Left lobe of liver (tissue), 2 donors: ENCODE measurements at places on chromosomes 12 and 14.

DNA sequence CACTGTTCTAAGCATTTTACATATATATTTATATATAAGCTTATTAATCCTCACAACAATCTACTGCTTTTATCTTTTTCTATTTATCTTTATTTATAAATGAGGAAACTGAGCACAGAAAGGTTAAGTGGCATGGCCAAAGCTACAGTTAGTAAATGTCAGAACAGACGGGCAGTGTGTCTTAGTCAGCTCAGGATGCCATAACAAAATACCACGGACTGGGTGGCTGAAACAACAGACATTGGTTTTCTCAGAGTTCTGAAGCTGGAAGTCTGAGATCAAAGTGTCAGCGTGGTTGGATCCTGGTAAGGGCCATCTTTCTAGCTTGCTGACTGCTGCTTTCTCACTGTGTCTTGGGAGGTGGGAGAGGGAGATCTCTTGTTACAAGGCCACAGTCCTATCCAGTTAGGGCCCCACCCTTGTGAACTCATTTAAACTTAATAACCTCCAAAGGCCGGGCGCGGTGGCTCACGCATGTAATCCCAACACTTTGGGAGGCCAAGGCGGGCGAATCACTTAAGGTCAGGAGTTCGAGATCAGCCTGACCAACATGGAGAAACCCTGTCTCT is 19.8 kb downstream of the RPGRIP1 start:
- DNase-seq = no peak

DNA sequence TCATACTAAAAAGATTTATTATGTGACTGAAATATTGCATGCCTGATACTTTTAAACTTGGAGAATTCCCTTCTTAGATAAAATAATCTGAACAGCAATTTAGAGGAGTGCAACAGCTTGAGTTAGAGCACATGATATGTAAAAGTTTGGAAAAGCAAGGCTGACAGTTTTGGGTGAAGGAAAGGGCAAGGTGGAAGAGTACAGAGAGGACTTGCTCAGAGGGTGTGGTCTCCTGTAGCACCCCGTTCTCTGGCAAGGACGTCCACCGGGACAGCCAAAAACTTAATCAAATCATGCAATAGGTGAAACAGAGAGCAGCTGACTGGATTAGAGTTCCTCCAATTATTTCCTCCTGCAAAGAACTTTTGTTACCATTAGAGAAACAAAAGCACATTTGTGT is 65.2 kb upstream of the PDZRN4 start:
- DNase-seq = no peak

GRCh38 chr14:99509871-99510555 is 28.8 kb downstream of the CCNK start:
- no peak for DNase-seq

- DNase-seq = no peak
These were observed 33.8 kb downstream of the ZFHX2 start for GRCh38 chr14:23517650-23518326.

DNA sequence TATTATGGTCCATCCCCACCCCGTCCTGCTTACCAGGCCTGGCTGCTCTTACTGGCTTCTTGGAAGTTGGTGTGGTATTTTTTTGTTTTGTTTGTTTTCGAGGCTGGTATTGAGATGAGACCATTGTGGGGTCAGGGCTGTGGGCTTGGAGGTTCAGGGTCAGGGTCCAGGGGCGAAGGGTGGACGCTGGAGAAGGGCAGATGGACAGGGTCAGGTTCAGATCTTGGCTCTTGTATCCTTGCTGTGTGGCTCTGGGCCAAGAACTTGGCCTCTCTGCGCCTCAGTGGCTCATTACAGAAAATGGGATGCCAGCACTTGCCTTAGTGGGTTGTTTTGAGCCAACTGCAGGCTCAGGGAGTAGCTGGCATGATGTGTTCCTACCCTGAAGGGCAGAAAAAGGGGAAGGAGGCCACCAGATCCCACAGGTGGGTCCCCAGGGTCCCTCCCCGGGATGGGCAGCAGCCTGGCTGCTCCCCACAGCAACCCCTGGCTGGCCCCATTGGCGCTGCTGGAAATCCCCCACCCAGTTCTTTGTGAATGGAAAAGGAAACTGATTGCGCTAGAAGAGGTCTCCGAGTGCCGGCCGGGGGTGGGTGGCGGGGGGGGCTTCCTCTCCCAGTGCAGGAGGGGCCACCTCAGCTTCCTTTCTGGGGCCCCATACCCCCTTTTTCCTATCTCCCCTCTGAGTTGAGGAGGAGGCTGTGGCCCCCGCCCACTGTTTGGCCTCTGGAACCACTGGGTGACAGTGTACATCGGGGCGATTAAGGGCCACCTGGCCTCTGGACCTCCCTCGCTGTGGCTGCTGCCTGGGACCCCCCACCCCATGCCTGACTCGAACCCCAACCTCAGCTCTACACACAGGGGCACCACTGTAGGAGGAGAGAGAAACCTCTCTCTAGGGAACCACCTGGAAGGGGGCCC is 25.0 kb downstream of the SH2B3 start:
- peak; percentile 77 for DNase-seq

DNA sequence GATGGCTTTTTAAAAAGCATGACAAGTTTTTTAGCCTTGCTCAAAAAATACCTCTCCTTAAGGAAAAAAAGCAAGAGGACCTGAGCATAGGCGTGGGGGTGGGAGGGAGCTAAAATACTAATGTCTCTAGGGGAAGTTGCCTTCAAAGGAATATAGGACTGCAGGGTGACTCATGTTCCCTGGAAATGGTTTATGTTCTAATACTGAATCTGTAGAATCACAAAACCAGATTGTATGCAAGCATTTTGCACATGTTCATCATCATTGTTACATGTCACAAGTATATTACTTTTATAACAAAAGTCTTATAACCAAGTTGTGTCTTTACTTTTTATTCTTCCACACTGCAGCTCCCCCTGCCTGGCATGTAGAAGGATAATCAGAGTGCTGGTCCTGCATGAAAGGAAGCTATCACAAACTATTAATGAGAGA is 36.6 kb downstream of the GPR135 start:
- no peak for DNase-seq

GRCh38 chr12:59999291-59999690 is 403.5 kb downstream of the SLC16A7 start:
- no peak for DNase-seq

DNA sequence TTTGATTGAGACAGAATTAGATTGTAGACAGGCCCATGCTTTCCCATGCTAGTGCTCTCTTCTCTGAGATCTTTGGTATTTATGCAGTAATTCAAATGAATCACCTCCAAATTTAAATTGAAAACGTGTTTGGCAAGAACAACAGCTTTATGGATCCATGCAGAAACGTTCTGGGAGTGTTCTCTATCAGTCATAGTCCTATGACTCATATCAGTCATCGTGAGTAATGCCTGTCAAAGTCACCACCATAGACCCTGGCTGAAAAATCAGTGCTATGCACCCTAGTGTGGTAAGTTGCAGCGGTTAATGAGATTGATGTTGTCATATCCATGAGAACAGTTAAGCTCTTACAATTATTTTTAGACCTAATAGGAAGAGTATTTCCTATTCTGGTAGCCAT is 90.1 kb upstream of the FOXG1 start:
- DNase-seq = no peak

DNA sequence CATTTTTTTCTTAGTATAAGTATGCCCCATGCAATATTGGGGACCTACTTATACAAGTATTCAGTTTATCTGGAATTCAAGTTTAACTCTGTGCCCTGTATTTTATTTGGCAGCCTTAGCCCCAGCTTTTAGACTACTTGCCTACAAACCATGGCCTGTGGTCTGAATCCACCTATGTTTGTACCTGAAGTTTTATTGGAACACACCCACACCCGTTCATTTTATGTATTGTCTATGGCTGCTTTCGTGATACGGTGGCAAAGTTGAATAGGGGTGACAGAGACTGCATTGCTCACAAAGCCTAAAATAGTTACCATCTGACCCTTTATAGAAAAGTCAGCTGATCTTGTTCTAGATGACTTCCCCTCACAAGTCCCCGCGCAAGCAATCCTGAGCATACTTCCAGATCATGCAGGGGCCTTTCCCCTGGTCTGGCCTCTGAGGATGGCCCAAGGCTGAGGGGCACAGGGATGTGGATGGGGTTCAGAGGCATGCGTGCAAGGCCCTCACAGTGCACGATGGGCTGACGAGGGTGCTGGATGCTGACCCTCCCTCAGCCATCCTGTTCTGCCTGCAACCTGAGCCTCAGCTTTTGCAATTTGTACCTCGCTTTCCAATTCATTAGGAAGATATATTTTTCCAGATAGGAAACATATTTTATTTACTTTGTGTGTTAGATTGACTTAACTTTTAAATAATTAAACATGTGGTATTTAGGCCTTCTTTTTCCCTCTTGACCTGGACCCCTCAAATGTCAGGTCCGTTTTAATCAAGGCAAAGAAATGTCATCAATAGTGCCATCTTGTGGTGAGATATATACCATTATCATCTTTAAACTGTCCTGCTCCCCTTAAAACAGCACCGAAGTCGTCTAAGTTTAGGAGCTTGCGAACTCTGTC is 527.3 kb upstream of the CCDC196 start:
- DNase-seq = no peak

DNA sequence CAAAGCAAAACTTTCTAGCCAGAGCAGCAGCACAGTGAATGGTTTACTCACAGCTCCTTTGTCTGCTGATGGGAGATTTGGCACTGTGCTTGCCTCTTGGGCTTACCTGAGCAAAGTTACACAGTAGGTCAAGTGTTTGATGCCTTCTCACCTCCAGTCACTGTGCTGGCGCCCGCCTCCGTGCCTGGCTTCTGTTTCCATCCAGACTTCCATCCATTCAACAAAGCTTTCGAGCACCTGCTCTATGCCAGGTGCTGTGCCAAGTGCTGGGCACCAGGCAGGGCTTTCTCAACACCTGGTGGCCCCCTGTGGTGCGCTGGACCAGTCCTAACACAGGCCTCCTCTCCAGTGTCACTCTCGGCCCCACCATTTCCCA is 199.2 kb upstream of the EEA1 start:
- no peak for DNase-seq

- DNase-seq = no peak
These were observed 170.0 kb upstream of the PRMT8 start for GRCh38 chr12:3320881-3321509.

DNA sequence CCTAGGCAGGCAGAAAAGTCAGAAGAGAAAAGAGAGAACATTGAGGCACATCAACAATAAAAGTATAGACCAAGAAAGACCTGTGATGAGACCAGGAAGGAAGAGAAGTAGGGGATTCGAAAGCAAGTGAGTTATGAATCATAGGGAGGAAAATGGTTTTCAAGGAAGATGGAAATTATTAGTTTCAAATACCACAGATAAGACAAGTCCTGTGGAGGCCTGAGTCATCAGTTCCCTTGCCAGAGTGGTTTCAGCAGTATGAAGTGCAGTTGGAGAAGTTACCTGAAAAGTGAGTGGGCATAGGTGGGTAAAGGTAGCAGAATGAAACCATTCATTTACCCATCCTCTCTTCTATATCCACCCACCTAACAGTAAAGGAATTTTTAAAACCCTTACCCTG is 25.2 kb upstream of the TSPAN8 start:
- DNase-seq = no peak

- DNase-seq = no peak
These were observed 155.0 kb downstream of the EPS8 start for GRCh38 chr12:15634010-15634683.

GRCh38 chr12:10293570-10294227 is 14.0 kb upstream of the KLRD1 start:
- DNase-seq = no peak

- DNase-seq = no peak
These were observed 10.5 kb downstream of the TM7SF3 start for GRCh38 chr12:27003421-27004381.

DNA sequence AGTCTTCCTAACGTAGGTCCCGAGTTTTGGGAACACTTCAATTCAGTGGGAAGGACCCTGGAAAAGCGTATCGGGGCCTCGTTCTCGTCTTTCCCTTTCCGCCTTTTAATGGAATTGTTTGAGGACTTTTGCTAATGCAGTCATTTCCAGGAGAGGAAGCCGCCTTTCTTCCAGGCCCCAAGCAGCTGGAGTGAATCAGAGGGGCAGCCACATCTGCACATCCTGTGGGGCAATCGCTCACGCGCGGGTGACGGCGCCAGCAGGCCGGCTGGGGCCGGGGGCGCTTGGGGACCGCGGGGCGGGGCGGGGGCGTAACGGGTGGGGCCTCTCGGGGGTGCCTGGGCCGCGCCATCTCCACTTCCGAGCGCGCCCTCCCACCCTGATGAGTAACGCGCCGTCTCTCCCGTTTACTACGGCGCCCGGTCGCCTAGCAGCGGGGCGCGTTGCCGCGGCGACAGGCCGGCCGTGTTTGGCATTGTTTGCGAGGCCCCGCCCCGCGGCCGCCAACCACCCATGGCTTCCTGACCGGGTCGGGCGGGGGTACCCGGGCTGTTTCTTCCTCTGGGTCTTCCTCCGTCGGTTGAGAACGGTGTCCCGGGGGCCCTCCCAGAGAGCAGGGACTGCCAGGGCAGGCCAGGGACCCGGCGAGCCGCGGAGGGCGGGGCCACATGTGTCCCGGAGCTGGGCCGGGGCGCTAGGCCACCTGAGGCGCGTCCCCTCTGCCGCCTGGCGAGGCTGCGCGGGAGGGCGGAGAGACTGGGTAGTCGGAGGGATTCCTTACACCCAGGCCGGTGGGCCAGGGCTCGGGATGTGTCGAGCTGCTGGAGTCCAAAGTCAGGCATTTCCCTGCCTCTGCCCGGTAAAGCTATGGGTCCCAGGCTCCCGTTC is 2.3 kb downstream of the GSG1 start:
- peak; percentile 82 for DNase-seq

DNA sequence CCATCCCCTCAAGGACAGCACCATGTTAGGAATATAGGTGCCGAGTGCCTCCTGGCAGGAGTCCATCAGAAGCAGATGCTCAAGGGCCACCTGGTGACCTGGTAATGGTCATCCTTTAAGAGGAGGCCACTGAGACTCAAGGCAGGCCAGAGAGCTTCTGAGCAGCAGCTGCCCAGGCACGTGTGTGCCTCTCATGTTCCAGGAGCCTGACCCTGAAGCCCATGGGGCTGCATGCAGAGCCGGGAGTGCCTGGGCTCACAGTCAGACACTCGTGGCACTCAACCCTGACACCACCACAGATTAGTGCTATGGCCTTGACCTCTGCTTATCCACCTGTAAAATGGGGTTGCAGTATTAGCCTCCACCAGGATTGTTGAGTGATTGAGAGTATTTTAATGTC is 45.6 kb downstream of the C14orf132 start:
- no peak for DNase-seq

GRCh38 chr12:127656266-127656665 is 610.7 kb upstream of the TMEM132C start:
- no peak for DNase-seq

DNA sequence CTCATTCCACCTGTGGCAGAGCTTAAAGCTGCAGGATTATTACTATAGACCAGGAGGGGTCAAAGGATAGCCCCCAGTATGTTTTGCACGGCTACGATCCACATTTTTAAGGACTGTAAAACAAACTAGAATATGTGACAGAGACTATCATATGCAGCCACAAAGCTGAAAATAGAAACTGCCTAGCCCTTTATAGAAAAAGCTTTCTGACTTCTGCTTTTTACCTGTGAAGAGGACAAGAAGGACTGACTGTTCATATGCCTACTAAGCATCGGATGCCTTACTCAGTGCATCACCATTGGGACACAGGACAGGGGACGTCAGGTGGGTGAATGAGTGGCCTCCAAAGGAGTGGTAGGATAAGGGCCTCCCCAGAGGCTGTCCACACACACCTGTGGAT is 29.8 kb downstream of the SPTB start:
- no peak for DNase-seq
